CD4-positive, alpha-beta T cell treated with Interleukin-2 at 100 ng/mL for 4 hours (primary cell): ENCODE measurements at places on chromosomes 1 and 21.

DNA sequence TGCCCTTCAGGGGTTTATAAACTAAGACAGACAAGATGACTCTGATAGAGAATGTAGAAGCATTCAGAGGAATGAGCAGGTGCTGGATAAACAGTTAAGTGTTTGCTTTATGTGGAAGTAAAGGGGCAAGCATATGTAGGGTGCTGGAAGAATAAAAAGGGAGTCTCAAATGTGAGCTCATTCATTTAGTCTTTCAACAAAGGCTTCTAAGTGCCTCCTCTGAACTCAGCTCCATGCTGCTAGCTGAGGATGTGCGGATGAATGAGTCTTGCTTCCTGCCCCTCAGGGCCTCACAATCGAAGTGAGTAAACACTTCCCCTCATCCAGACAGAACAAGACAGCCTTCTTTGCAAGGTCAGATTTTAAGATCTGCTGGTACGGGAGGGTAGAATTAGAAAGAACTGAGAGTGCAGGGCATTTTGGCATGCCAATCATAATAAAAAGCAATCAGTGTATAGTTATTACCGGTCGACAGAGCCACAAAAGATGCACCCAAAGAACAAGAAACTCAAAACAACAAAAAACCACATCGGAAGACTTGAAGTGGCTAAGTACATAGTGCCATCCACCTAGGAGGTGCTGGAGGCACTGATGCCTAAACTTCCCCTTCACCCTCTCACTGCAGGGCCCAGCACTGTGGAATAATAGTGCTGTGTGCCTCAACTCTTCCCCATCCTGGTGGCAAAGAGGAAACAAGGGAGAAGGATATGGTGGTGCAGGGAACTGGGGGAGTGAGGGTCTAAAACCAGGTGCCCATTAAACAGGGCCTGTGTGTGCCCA, 69.8 kb downstream of the TNR start:
- DNase-seq: no peak

DNA sequence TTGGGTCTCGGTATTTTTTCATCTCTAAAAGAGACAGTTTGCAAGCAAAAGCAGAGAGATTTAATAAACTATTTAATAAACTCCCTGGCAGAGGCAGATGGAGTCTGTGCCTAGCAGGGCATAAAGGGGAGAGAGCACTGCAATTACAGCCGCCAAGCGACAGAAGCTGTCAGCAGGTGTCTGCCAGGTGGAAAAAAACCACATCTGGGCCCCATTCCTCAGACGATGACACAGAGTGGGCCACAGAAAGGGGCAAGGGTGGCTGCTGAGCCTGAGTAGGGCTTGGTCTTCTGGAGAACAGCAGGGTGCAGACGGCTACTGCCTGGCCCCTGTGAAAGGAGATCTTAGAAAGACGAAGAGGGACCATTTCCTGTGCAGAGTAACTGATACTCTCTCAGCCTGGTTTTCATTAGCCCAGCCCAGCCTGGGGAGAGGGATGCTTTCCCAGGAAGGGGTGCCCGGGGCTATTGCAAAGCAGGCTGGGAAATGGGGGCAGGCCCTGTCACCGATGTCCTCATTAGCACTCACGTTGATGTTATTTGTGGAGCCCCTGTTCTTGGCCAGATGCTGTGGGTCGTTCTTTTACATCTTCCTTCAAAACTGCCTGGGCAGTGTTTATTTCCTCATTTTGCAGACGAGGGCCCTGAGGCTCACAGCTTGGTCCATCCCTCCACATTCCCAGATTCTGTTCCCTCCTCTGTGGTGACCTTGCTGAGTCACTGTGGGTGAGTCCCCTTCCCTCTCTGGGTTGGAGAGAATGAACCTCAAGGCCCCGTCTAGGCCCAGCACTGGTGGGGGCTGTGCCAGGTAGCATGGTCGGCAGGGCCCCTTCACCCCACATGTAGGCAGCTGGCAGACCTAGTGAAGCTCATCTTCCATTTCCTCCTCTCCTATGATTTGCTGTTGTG, 472.7 kb downstream of the PTPRU start:
- DNase-seq: no peak

DNA sequence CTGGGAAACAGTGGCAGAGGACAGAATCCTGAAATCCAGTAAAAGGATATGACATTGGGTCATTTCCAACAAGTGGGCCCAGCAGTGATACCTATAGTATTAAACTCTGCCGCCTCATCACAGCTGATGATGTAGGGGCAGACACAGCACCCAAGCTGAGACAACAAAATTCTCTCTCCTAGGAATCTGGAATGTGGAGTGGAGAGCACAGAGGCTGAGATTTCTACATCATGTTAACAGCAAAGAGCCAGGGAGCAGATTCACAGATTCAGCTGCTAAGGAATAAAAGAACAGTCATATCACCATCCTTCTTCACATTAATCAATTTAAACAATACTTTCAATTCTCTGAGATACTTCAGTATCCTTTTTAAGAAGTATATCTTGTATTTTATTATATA, 61.9 kb downstream of the CRP start:
- no peak for DNase-seq

DNA sequence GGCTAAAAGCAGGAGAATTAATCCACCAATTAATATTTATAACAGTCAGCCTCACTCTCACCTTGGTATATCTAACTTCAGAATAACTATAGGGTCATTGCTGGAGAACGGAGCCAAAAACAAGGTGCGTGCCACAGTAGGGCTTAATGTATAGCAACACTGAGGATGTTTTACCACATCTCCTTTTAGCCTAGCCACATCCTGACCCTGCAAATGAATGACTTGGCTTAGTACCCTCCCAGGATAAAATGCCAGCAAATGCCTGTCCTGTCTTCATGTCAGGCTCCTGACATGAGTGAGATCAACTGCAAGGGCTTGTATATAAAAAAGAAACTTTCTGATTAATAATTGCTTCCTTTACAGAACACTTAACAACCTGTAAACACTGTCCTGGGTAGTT, 2.7 kb upstream of the CDC42BPA start:
- no peak for DNase-seq

- DNase-seq: no peak
Measured at GRCh38 chr21:31500071-31500470, 156.0 kb upstream of the TIAM1 start.

DNA sequence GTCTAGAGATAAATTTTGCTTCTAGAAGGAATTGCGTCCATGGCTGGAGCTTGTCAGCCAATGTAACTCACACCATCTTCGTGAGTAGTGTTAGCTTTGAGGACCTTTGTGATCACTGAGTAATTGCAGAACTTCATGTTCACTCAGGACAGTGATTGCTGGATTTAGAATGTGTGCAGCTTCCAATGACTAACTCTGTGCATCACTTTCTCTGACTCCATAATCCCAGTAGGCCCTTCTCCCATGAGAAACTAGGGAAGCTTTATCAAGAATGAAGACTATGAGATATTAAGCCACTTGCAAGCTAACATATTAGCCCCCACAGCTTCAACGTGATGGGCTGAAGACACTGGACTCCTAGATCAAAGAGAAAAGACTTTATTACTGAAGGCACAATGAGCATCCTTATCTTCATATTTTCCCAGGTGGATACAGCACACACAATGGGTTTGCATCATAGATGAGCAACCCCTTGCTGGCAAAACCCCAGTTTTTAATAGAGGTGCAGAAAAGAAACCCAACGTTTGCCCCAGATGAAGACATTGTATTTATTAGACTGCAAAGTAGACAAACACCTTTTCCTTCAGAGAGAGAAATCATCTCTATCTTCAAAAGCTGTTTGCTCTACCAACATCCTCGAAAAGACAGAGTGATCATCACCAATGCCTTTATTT, 561.0 kb downstream of the LTN1 start:
- DNase-seq: no peak

- no peak for DNase-seq
Measured at GRCh38 chr1:94275083-94275482, 37.7 kb upstream of the ARHGAP29 start.

- DNase-seq: peak; percentile 49
Measured at GRCh38 chr1:226001963-226002666, 3.0 kb upstream of the SDE2 start.

DNA sequence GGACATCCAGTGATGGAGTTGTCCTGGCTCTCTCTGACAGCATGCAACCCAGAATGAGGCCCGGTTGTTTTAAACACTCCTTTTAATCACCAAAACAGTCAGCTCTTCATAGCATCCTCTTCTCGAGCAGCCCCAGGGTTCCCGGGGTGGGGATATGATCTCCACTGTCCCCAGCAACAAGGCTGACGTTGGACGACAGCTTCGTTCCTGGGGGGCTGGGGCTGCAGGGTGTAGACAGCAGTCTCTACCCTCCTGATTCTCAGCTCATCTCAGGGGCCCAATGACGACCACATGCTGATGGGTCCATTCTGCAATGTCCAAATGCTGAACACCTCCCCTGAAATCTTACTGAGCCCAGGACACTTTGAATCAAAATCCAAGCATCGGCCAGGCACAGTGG, 27.0 kb downstream of the TRIM11 start:
- DNase-seq: no peak

DNA sequence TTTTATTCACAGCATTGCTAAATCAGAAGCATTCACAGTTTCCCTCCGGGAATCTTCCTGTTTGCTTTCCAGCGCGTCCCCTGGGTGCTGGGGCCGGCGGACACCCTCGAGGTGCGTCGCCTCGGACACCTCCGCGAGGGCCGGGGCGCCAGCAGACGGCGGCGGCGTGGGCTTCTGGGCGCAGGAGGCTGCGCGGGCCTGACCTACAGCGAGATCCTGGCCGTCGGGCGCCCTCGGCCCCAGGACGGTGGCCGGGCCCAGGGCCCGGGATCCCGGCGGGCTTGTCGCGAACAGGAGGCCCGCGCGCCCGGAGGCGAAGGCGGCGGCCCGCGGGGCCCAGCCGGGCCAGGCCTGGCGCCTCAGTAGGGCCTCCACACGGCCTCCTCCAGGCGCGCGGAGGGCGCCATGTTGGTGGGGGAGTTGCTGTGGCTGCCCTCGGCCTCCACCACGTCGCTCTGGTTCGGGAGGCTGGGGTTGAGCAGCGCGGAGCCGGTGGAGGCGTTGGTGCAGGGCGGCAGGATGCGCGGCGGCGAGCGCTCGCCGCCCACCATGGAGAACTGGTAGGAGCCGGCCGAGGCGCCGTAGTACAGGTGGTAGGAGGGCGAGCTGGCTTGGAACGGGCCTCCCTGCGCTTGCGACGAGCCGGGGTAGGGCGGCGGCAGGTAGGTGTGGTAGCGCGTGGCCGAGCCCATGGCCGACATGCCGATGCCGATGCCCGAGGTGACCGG, 123.1 kb downstream of the CLIC6 start:
- DNase-seq: no peak

- DNase-seq: no peak
Measured at GRCh38 chr1:87821335-87821697, 492.6 kb downstream of the LMO4 start.

- DNase-seq: peak; percentile 11
Measured at GRCh38 chr1:10561955-10562354, 87.2 kb downstream of the PEX14 start.

- DNase-seq: no peak
Measured at GRCh38 chr1:71817028-71817427, 465.3 kb downstream of the NEGR1 start.

GRCh38 chr1:219659684-219660083, 46.8 kb upstream of the ZC3H11B start:
- no peak for DNase-seq

DNA sequence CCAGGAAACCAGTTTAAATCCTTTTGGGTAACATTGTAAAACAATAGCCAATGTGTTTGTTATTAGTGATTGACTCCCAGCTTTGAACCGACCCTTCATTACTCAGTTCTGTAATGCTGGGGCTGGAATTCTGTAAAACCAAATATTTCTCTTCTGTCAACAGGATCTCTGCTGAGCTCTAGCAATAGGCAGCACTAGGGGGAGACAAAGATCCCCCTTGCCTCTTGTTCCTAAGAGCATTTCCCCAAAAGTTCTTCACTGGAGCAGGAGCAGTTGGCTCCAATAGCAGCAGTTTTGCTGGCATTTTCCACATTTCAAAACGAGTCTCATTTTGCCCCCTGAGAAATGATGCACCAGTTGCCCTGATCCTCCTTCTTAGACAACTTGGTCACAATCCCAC, 1671.1 kb downstream of the MRPL39 start:
- no peak for DNase-seq

DNA sequence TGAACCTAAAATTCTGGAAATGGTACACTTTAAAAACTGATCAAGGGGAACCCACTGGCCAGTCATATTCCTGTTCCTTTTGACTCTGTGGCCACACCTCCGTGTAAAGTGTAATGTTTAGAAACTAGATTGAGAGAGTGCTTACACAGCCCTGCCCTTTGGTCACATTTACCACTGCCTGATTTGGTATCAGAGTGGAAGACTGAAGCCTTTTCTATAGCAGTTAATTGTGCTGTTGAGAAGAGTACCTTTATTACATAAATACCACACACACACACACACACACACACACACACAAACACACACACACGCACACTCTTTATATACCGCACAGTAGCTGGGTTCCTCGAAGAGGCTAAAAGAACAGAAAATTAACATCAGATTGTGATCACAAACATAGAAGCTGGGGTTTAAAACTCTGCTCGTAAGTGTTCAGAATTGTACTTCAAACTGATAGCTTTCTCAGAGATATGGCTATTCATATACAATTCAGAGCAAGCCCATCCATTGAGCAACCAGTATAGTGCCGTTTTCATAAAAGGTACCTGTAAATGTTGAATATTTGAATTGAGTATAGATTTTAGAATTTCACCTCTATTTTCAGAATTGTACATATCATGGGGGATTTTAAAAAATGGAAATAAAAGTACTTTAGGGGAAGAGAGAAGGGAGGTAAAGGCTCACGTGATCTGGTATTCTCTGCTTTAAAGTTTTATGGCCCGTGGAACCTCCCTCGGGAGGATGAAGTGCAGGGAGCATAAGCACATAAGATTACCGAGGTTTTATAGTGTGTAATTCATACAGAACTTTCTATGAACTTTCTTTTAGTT, 37.5 kb downstream of the CAMTA1 start:
- no peak for DNase-seq

DNA sequence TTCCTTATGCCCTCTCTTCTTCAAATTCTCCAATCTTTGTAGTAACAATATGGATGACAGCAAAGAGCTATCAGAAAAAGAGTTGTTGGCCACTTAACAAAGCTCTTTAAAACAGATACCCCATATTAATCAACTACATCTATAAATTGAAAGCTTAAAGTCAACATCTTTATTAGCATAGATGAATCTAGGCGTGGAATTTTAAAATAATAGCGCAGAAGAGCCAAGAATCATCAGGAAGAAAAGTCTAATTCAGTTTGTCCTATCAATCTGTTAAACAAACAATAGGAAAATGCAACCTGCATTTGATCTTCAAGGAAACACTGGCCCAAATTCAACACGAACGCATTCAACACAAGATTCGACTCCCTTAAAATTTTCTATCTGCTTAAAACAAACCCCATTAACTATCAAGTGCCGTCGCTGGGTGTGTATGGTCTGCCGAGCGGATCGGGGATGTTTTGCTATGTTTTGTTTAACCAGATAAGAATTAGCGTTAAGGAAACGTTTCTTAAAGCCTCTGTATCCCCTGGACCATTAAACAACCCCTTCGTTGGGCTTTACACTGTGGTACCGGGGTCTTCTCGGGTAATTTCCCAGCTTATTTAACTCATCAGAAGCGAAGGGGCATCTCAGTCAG, 1.0 kb downstream of the LYST start:
- DNase-seq: no peak

- peak; percentile 1 for DNase-seq
Measured at GRCh38 chr1:108199201-108199691, 897 bp downstream of the SLC25A24 start.
